Karpas-422 (cell line): ENCODE measurements at places on chromosomes 16 and 17.

DNA sequence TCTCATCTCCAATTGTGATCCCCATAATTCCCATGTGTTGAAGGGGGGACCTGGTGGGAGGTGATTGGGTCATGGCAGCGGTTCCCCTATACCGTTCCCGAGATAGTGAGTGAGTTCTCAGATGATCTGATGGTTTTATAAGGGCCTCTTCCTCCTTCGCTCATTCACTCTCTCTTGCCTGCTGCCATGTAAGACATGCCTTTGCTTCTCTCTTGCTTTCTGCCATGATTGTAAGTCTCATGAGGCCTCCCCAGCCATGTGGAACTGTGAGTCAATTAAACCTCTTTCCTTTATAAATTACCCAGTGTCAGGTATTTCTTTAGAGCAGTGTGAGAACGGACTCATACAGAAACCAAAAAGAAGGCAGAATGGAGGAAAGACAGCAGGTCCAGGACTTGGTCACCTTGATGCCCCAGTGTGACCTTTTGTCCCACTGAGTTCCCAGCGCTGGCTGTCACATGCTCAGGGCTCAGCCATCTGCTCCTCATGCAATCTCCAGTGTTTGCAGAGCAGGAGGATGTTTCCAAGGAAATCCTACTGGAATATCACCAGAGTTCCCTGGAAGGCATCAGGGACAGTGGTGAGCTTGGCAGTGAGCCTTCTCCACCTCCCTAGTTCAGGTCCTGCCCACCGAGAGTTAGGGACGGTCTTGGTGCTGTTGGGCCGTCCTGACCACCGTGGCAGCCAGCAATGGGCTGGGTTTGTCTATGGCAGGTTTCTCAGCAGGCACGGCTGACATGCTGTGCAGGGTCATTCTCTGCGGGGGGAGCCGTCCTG is 96.7 kb downstream of the SEC14L1 start:
- no peak overlapping the region for H3K4me3 ChIP-seq
- H3K36me3 ChIP-seq, result no peaks in the 10 kb centered on the region
- no peak for DNase-seq
- no peaks in the 10 kb centered on the region for H3K27me3 ChIP-seq

DNA sequence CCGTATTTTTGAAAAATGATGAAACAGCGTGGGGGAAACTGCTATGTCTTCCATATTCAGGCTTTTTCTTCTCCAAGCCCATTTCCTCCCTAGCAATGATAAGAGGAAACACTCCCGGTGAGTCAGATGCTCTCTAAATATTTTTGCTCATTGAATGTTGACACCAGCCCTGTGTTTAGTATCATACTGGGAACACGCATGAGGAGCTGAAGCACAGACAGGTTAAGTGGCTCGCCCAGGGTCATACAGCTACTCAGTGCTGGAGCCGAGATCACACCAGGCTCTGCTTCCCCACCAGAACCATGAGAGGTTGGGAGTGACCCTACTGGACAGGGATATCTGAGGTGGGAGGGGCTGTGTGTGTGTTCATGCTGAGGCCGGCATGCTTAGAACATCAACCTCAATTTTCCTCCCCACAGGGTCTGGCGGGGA is 37.8 kb upstream of the ADGRG1 start:
- no peaks in the 10 kb centered on the region for H3K4me1 ChIP-seq
- H3K27me3 ChIP-seq, result no peaks in the 10 kb centered on the region
- no peaks in the 10 kb centered on the region for H3K36me3 ChIP-seq
- no peak for DNase-seq

DNA sequence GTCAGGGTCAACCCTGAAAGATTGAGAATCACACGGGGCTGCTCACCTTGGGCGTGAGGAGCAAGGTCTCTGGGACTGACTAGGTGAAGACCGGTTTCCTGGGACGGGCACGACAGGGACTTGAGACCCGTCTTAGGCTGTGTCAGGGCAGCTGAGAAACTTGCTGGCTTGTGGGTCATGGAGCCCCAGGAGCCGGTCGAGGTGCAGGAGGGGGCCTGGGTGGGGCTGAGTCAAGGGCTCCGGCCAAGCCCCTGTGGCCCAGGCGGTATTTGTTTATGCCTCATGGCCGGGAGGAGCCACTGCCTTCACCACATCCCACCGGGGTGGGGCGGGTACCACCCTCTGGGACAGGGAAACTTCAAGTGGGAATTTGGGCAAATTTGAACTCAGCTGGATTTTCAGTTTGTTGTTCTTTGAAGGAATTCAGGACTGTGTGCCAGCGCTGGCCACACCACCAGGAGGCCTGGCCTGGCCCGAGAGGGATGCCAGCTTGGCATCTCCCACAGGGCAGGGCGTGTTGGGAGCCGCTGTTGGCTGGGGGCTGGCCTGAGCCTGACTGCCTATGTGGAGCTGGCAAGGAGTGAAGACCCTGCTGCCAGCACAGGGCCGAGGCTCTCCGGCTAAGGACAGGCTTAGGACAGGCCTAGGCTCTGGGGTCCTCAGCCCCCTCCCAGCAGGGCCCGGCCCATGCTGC is 116.1 kb downstream of the METRNL start:
- no peak overlapping the region for H3K27ac ChIP-seq
- no peaks in the 10 kb centered on the region for H3K27me3 ChIP-seq
- no peak overlapping the region for H3K4me3 ChIP-seq

DNA sequence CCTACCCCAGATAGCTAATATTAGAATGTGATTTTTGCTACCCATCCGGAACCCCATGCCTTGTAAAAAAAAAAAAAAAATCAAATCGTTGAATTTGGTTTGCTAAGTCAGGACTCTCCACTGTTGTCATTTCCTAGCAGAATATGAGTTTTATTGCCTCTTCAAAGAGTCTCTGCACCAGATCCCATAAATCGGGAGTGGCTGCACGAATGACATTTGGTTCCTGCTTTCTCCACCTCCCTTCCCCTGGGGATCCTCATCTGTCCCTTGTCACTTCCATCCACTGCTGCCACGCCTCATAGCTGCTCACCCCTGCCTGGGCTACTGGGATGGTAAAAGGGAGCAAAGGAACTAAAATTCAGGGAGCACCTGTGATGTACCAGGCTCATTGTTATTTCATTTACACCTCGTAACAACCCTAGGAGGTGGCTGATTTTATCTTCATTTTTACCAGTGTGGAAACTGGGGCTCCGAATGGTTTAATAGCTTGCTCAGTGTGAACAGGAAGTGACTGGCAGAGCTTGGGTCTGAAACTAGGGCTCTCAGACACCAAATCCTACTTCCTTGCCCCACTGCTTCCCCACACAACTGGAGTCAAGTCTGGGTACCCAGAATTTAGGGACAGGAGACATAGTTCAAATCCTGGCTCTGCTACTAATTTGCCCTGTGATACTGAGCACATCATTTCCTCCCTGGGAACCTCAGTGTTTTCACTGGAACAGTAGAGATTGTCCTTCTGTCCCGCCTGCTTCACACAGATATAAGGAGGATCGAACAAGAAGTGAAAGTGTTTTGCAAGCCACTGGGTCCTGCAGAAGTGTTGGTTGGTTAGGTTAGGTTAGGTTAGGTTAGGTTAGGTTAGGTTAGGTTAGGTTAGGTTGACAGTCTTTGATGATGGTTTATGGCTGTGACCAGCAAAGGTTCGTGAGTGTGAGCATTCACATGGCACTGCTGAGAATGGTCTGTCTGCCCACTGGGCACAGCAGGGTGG is 585 bp upstream of the KRT36 start:
- H3K36me3 ChIP-seq, result no peaks in the 10 kb centered on the region
- H3K4me3 ChIP-seq, result no peak overlapping the region
- H3K27ac ChIP-seq, result no peak overlapping the region
- no peaks in the 10 kb centered on the region for H3K27me3 ChIP-seq
- no peak for DNase-seq

GRCh38 chr16:82016964-82017363 is 5.7 kb upstream of the SDR42E1 start:
- H3K27ac ChIP-seq, result no peak overlapping the region
- H3K36me3 ChIP-seq, result no peaks in the 10 kb centered on the region
- DNase-seq, result no peak
- no peaks in the 10 kb centered on the region; the same call in 1 of the 2 replicates for H3K27me3 ChIP-seq
- H3K4me3 ChIP-seq, result no peak overlapping the region
- no peaks in the 10 kb centered on the region for H3K4me1 ChIP-seq

- peak overlapping the region; percentile 77; the same call in 1 of the 2 replicates for H3K27ac ChIP-seq
- peaks cover 33% of the 10 kb centered on the region for H3K4me1 ChIP-seq
- DNase-seq, result no peak
- peaks cover 37% of the 10 kb centered on the region for H3K36me3 ChIP-seq
Measured at GRCh38 chr16:84614968-84615813, 2.7 kb downstream of the COTL1 start.
